PC-3 (cell line): ENCODE measurements at places on chromosomes 5 and 9. TPM values are rescaled to one million over a fixed set of nuclear protein-coding genes. Genes with fewer than 3 reads are reported as not detected.

Gene IL13
- total RNA-seq = not detected in 2 replicates

GRCh38 chr5:82584631-82585030, 306.5 kb upstream of the RPS23 start:
- DNase-seq = no peak

- DNase-seq = peak; percentile 64
These were observed 873.1 kb upstream of the CTNND2 start for GRCh38 chr5:12777342-12777741.

DNA sequence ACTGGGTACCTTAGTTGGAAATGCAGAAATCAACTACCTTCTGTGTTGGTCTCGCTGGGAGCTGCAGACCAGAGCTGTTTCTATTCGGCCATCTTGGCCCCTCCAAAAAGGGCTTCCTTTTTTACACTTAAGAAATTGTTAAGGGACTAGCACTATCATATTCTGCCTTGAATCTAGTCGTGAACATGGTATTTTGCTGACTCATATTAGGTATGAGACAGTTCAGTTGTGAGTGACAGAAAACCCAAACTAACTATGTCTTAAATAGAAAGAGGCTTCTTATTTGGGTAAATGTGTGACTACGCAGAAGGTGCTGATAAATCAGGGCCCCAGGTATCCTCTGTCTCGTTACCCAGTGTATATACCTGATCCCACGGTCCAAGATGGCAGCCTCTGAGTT, 298.2 kb downstream of the EDIL3 start:
- DNase-seq = peak; percentile 6

DNA sequence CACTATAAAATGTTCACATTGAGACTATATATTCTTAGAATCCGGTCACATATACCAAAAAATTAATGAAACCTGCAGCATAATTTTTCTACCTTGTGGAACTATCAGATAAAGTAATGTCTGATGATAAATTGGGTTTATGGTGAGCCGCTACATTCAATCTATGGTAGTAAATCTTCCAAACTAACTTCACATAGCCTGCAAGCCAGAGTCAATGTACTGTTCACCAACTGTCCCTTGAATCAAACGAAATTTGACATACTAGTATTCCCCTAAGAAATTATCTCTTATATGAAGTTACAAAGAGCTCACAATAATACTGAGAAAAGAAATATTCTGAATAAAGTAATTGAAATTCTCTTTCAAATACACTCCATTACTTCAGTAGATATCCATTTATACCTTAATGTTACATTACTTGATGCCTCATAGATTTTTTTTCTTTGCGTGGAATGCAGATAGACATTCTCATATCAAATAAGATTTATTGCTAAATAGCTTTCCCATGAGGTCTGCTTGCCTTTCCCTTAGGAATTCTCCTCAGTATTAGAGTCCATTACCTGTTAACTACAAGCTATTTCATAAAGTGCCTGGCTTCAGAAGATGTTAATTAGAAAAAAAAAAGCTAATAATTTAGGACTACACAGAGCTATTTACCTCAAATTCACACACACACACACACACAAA, 169.5 kb downstream of the PTPRD start:
- DNase-seq = no peak
